NCI-H774 (cell line): ENCODE measurements at places on chromosomes 3 and 15.

DNA sequence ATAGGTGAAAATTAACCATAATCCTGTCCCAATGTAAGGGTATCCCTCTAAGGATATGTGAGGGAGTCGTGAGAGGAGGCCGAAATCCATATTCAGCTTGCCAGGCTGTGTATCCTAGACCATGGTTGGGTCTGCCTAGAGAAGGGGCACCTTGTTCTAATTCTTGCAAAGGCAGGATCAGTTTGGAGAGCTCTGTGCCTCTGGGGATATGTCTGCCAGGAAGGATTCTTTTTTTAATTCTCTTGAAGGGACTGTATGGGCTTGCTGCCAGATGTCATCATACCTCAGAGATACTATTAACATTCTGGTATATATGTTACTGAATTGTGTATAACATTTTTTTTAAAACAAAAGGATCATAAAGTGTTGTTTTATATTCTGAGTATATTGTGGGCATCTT lies 2.4 kb downstream of the ATP1B3 start:
- no peak for DNase-seq

DNA sequence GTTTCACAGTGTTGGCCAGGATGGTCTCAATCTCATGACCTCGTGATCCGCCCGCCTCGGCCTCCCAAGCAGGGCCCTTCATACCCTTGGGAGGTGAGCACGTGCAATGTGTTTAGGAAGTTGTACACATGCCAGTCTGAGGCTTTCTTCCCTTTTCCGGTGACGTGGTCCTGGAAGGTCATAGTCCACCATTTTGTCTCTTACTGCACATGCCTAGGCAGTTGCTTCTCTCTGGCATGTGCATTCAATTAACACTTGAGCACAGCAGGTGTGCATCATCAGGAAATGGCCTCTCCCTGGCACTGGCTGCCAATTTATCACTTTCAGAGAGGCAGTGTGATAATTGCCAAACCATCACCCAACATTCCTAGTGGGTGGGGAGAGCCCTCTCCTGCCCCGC lies 21.7 kb upstream of the SELENOK start:
- DNase-seq = no peak

GRCh38 chr15:74608786-74609185 lies 6.8 kb upstream of the CLK3 start:
- no peak for DNase-seq

- DNase-seq = no peak
Observed at GRCh38 chr15:98080791-98081190, 120.3 kb downstream of the ARRDC4 start.

GRCh38 chr15:57205996-57206395 lies 170.3 kb upstream of the CGNL1 start:
- no peak for DNase-seq
